Stimulated activated CD8-positive, alpha-beta memory T cell treated with anti-CD3 and anti-CD28 coated beads, Interleukin-12 subunit alpha, Interleukin-12 subunit beta, amount 100 ng/mL, for 4 hours (primary cell): ENCODE measurements at places on chromosomes 5 and 9.

- no peak for DNase-seq
These were observed 922.0 kb downstream of the CDH12 start for GRCh38 chr5:21931116-21931515.

GRCh38 chr5:8752595-8752994 is 793.3 kb downstream of the SEMA5A start:
- no peak for DNase-seq

GRCh38 chr9:6109571-6109970 is 94.1 kb upstream of the RANBP6 start:
- DNase-seq: no peak

DNA sequence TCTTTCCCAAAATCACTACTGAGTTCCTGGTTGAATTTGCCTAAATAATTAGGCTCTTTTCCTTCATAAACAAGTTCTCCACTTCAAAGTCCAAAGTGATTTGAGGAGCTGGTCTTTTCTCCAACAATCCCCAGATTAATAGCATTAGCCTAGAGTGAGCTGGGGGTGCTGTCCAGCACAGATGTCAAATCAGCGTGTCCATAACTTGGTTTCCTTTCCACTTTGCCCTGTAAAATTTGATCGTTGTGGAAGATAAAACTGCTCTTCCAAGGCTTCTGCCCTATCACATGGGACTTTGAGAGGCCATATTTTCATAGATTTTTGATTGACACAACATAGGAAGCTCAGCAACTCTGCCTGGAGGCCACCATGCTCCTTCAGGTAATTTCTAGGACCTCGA is 134.7 kb upstream of the RORB start:
- no peak for DNase-seq

DNA sequence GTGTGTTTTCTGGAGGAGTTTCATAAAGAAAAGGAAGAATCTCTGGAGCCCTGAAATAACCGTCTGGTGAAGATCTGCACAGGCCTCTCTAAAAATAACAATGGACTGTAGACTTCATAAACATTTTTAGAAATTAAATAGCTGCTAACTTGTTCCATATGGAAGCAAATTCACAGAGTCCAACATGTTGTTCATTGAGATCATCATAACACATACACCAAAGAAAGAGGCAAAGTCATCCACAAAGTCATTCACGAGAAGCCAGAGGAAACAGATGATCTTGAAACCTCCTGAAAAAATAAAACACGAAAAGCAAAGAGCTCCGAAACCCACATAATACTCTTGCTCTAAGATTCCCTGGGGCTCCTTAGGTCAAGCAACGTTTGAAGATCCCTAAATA is 347.8 kb downstream of the EFNA5 start:
- no peak for DNase-seq

- DNase-seq: no peak
These were observed 83.1 kb upstream of the IRX1 start for GRCh38 chr5:3512361-3513095.

DNA sequence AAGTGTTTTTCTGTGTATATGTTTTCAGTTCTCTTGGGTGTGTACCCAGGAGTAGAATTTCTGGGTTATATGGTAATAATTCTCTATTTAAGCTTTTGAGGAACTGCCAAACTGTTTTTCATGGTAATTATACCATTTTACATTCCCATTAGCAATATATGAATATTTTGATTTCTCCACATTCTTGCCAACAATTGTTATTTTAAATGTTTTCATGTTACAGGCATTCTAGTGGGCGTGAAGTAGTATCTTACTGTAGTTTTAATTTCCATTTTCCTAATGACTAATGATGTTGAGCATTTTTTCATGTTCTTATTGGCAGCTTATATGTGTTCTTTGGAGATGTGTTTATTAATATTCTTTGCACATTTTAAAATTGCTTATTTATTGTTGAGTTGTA is 199.5 kb downstream of the FER start:
- DNase-seq: no peak

- DNase-seq: no peak
These were observed 470.6 kb downstream of the PRDM9 start for GRCh38 chr5:23977997-23978396.

DNA sequence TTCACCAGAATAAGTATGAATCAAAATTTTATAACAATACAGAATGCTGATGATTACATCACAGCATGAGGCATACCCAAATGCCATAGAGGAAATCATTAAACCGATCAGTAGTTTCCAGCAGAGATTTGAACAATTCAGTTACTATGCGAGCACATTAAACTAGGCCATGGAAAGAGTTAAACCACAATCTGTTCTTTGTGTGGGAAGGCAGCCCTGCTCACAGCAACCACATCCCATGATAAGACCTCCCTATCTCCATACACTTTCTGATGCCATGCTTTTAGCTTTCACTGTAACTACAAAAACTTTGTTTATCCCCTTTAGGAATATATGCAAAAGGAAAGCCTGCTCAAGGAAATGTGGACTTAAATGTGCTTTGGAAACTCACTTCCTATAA is 4.5 kb downstream of the NFIB start:
- no peak for DNase-seq

- no peak for DNase-seq
These were observed 478.5 kb upstream of the DMAC1 start for GRCh38 chr9:8278048-8278447.
